Stimulated activated naive B cell treated with anti-CD40 and anti-IgM and Interleukin-4, amounts not matched to agents 10 μg/mL and 1 μg/mL and 100 μg/mL, for 72 hours (primary cell): ENCODE measurements at places on chromosomes 7 and 10.

GRCh38 chr7:102392330-102392729 is 3.8 kb upstream of the PRKRIP1 start:
- no peaks in the 10 kb centered on the region for H3K27me3 ChIP-seq
- H3K36me3 ChIP-seq, result peaks cover 14% of the 10 kb centered on the region
- no peak overlapping the region for H3K4me3 ChIP-seq
- H3K4me1 ChIP-seq, result peaks cover 22% of the 10 kb centered on the region
- no peak for DNase-seq
- H3K27ac ChIP-seq, result peak overlapping the region; percentile 14

DNA sequence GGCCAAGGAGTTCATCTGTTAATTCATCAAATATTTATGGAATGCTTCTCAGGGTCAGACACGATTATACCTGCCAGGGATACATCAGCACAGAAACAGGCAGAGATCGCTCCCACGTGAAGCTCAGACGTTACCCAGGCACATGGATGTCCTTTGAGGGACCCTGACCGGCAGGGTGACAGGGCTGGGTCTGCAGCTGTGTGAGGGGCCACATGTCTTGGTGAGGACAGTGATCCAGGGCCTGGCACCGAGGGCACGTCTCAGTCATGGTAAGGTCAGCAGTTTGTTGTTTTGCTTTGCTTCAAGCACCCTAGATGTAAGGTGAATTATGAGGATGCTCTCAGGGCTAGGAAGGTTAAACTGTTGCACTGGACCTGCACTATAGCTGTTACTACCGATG is 227.9 kb downstream of the WDR37 start:
- DNase-seq, result no peak
- H3K36me3 ChIP-seq, result no peaks in the 10 kb centered on the region
- no peak overlapping the region for H3K4me3 ChIP-seq
- H3K4me1 ChIP-seq, result peaks cover 6% of the 10 kb centered on the region
- H3K27me3 ChIP-seq, result peaks cover 43% of the 10 kb centered on the region

DNA sequence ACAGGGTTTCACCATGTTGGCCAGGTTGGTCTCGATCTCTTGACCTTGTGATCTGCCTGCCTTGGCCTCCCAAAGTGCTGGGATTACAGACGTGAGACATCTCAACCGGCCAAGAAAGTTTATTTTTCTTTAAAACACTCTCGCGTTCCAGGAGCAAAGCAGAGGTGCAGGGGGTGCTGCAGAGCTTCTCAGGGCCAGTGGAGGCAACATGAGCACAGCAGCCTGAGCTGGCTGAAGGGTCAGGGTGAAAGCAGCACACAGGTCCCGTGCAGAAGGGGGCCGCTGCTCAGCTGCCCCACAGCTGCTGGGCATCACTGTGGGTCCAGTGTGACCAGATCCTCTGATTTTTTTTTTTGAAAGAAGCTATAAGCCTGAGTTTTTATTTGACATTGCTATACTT is 46.1 kb downstream of the EPHB4 start:
- H3K4me3 ChIP-seq, result no peak overlapping the region
- peaks cover 10% of the 10 kb centered on the region for H3K27me3 ChIP-seq
- H3K4me1 ChIP-seq, result peaks cover 3% of the 10 kb centered on the region
- no peak overlapping the region for H3K27ac ChIP-seq
- peaks cover 2% of the 10 kb centered on the region for H3K36me3 ChIP-seq
- DNase-seq, result no peak

GRCh38 chr7:22665923-22666322 is 61.1 kb upstream of the IL6 start:
- no peak for DNase-seq
- peaks cover 95% of the 10 kb centered on the region for H3K4me1 ChIP-seq
- no peaks in the 10 kb centered on the region for H3K27me3 ChIP-seq

DNA sequence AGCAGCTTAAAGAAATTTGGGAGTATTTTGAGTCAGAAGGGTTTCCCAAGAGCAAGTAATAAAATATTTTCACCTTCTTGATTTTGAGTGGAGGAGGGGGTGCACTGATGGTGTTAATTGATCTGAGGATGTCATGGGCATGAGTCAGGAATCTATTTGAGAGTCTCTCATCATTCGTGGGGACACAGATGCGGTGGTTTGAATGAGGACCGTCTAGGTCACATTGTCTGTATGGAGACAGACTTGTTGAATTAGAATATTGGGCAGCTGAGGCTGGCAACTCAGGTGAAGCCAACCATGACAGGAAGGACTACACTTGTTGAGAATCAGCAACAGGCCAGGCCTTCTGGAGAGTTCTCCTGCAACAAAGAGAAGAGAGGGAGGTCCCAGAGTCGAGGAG is 127.0 kb downstream of the INSYN2A start:
- no peak for DNase-seq
- no peak overlapping the region for H3K4me3 ChIP-seq
- H3K36me3 ChIP-seq, result no peaks in the 10 kb centered on the region
- H3K4me1 ChIP-seq, result no peaks in the 10 kb centered on the region
- no peaks in the 10 kb centered on the region for H3K27me3 ChIP-seq
- no peak overlapping the region for H3K27ac ChIP-seq

DNA sequence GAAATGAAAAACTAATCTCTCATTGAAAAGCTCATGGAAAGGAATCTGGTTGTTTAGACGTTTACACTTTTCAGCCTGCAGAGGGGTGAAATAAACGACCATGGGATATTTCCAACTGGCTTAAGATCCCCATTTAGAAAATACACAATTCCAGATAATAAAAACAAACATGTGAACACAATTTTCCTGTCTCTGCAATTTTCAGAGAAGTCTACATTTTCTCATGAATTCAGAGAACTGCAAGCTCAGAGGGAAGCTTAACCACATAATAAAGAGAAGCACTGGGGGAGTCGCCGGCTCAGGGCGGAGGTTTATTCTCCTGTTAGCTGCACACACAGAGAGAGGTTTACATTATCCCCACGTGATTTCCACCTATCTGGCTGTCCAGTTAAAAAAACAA is 215.2 kb downstream of the FANK1 start:
- no peak overlapping the region for H3K27ac ChIP-seq
- no peak overlapping the region for H3K4me3 ChIP-seq
- no peaks in the 10 kb centered on the region for H3K36me3 ChIP-seq
- H3K4me1 ChIP-seq, result peaks cover 8% of the 10 kb centered on the region
- no peak for DNase-seq
- H3K27me3 ChIP-seq, result peaks cover 34% of the 10 kb centered on the region

- no peaks in the 10 kb centered on the region for H3K36me3 ChIP-seq
- no peak overlapping the region for H3K4me3 ChIP-seq
- DNase-seq, result no peak
- H3K27ac ChIP-seq, result no peak overlapping the region
- no peaks in the 10 kb centered on the region for H3K4me1 ChIP-seq
Observed at GRCh38 chr7:8357536-8357935, 75.9 kb upstream of the NXPH1 start.

DNA sequence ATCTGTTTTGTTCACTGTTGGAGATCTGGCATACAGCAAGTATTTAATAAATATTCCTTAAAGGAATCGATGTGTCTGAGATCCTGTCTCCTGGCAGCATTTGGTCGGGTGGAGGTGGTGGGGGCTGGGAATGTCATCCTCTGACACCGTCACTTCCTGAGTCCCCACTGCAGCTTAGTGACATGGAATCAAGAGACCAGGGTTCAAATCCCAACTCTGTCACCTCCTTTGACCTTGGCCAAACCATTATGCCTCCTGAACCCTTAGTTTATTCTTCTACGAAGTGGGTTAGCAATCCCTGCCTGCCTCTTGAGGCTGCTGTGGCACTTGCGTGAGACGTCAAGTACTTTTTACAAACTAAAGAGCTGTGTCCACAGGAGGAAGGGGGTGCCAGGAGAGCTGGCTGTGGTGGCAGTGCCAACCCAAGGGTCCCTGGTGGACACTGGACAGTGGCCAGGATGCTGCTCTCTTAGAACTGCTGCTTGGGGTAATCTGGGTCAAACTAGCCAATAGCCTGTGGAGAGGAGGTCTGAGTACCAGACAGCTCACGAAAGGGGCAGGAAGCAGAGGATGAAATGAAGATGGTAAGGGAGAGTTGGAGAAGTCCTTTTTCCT is 8.0 kb upstream of the ZMIZ1 start:
- no peak for DNase-seq
- peak overlapping the region; percentile 42 for H3K27ac ChIP-seq
- H3K4me3 ChIP-seq, result no peak overlapping the region
- H3K4me1 ChIP-seq, result peaks cover 10% of the 10 kb centered on the region

- H3K36me3 ChIP-seq, result no peaks in the 10 kb centered on the region
- H3K27me3 ChIP-seq, result no peaks in the 10 kb centered on the region
- no peak overlapping the region for H3K27ac ChIP-seq
- no peaks in the 10 kb centered on the region for H3K4me1 ChIP-seq
- H3K4me3 ChIP-seq, result no peak overlapping the region
Observed at GRCh38 chr7:4282434-4283223, 399.5 kb upstream of the FOXK1 start.

DNA sequence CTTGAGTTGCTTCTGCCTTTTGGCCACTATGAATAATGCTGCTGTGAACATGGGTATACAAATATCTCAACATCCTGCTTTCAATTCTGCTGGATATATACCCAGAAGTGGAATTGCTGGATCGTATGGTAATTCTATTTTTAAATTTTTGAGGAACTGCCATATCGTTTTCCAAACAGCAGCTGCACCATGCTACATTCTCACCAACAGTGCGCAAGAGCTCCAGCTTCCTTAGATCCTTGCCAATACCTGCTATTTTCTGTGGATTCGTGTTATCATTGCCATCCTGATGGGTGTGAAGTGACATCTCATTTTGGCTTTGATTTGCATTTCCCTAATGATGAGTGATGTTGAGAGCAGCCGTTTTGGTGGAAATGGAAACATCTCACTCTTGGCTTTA is 26.7 kb downstream of the FRMD4A start:
- H3K27ac ChIP-seq, result no peak overlapping the region
- no peak for DNase-seq
- H3K36me3 ChIP-seq, result no peaks in the 10 kb centered on the region
- peaks cover 11% of the 10 kb centered on the region for H3K27me3 ChIP-seq
- H3K4me1 ChIP-seq, result peaks cover 8% of the 10 kb centered on the region
- no peak overlapping the region for H3K4me3 ChIP-seq

DNA sequence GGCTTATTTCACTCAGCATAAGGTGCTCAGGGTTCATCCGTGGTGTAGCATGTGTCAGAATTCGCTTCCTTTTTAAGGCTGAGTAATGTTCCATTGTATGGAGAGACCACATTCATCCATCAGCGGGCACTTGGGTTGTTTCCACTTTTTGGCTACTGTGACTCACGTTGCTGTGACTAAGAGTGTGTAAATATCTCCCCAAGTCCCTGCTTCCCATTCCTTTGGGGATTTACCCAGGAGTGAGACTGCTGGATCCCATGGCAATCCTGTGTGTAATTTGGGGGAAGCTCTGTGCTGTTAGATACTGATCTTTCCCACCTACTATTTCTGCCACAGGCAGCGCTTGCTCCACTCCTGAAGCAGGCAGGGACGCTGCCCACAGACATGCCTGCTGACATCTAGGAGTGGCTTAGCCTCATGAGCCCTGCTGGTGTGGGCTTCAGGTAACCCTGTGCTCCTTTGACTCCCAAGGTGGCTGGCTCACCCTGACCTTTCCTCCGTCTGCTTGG is 346.0 kb downstream of the FRMD4A start:
- H3K27ac ChIP-seq, result no peak overlapping the region
- no peak for DNase-seq
- no peaks in the 10 kb centered on the region for H3K27me3 ChIP-seq
- H3K4me3 ChIP-seq, result no peak overlapping the region
- H3K36me3 ChIP-seq, result no peaks in the 10 kb centered on the region

DNA sequence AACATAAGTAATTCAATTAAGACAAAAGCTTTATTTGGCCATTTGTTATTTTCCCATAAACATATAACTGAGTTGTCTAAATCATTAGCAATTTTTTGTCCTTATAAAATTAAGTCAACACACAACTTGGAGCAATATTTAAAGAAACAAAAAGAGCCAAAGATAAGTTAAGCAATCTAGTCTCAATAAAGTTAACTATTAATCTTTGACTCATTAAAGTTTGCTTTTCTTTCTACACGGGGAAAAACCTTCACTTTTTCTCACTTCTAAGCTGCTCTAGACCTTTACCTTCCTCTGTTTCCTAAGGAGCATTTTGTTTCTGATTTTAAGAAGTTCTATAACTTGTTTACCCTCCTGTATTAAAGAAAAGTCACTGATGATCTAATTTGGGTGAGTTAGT is 867.1 kb upstream of the PHF14 start:
- no peaks in the 10 kb centered on the region for H3K36me3 ChIP-seq
- no peak overlapping the region for H3K27ac ChIP-seq
- no peaks in the 10 kb centered on the region for H3K27me3 ChIP-seq
- no peak for DNase-seq
- no peaks in the 10 kb centered on the region for H3K4me1 ChIP-seq

DNA sequence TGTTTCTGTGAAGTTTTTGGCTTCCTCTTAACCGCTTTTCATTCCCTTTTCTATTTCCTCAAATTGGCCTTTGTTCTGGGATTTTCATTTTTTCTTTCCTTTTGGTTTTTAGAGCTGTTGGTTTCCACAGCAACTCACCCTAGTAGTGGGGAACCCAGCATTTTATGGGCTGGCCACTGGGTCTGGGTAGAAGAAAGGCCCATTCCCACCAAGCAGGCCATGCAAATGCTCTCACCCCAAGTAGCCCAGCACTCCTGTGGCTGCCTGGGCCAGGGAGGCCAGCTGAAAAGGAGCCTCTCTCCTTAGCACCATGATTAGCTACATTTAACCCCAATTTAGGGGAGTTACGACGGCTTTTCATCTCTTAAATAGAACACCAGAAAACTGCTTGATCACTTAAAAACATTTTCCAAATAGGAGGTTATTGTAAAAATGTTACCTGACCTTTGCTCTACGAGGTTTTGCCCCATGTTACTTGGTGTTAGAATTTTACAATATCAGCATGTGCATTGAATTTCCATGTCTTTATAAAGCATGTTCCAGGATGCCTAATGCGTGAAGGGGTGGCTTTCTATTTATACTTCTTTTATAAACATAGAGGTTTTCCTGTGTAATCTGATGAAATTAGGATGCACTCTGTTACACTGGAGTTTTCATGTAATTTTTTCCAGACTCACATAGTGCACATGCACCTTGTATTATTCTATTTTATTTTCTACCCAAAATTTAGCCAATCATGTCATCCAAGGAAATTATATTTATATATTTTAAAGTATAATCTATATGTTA is 75.4 kb downstream of the FAM171A1 start:
- no peak for DNase-seq
- no peak overlapping the region for H3K4me3 ChIP-seq
- H3K27me3 ChIP-seq, result peaks cover 24% of the 10 kb centered on the region
- H3K36me3 ChIP-seq, result no peaks in the 10 kb centered on the region
- no peak overlapping the region for H3K27ac ChIP-seq

GRCh38 chr7:44104860-44105771 is 971 bp downstream of the AEBP1 start:
- H3K4me1 ChIP-seq, result peaks cover 52% of the 10 kb centered on the region
- peak overlapping the region; percentile 72 for H3K4me3 ChIP-seq
- H3K36me3 ChIP-seq, result peaks cover 4% of the 10 kb centered on the region
- peak overlapping the region; percentile 56 for H3K27ac ChIP-seq

GRCh38 chr10:36126076-36126475 is 484.0 kb upstream of the FZD8 start:
- no peak for DNase-seq
- no peaks in the 10 kb centered on the region for H3K36me3 ChIP-seq
- no peaks in the 10 kb centered on the region for H3K27me3 ChIP-seq
- H3K4me1 ChIP-seq, result no peaks in the 10 kb centered on the region
- no peak overlapping the region for H3K27ac ChIP-seq
- H3K4me3 ChIP-seq, result no peak overlapping the region

- peaks cover 9% of the 10 kb centered on the region for H3K36me3 ChIP-seq
- no peak overlapping the region for H3K4me3 ChIP-seq
- no peaks in the 10 kb centered on the region for H3K4me1 ChIP-seq
- H3K27ac ChIP-seq, result no peak overlapping the region
- H3K27me3 ChIP-seq, result peaks cover 39% of the 10 kb centered on the region
Observed at GRCh38 chr10:69976795-69977546, 75.7 kb upstream of the MACROH2A2 start.
